ENCODE measurements at places on chromosomes 3 and 15.

GRCh38 chr3:194178669-194179068, 42.7 kb downstream of the HES1 start:
- no peak for DNase-seq
- H3K27me3 ChIP-seq, result no peaks in the 10 kb centered on the region
- H3K36me3 ChIP-seq, result no peaks in the 10 kb centered on the region
- no peak overlapping the region for H3K27ac ChIP-seq

DNA sequence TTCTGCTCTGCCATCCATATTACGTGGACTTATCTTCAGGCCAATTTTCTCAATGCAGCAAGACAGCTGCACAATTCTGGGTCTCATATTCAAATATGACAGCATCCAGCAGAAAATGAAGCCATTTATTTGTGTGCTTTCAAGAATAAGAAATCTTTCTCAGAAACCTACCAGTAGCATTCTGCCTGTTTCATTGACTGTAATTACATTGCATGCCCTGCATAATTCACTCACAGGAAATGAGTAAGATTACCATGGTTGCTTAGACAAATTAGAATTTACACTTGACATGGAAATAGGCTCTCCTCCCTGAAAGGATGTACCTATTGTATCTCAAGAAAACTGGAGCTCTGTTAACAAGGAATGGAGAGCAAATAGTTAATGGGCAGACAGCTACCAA, 346.6 kb upstream of the DCBLD2 start:
- no peaks in the 10 kb centered on the region for H3K4me1 ChIP-seq
- no peak overlapping the region for H3K4me3 ChIP-seq
- DNase-seq, result no peak
- no peak overlapping the region for H3K27ac ChIP-seq

DNA sequence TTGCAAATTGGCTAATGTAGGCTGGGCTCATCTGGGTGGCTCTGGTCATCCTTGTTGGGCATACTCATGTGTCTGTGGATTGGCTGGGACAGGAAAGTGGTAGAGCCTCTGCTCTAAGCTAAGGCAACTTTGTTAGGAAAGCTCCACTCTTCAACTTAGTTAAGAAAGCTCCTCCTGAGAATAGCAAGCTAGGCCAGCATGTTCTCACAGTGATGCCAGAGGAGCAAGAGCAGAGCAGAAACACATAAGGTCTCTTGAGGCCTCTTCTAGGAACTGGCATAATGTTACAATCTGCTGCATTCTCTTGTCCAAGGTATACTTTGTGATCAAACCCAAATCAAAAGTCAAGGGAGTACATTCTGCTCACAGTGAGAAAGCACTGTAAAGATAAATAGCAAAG, 158.6 kb upstream of the RORA start:
- H3K4me1 ChIP-seq, result no peaks in the 10 kb centered on the region
- DNase-seq, result no peak
- no peaks in the 10 kb centered on the region for H3K36me3 ChIP-seq
- no peaks in the 10 kb centered on the region for H3K27me3 ChIP-seq
- H3K4me3 ChIP-seq, result no peak overlapping the region

DNA sequence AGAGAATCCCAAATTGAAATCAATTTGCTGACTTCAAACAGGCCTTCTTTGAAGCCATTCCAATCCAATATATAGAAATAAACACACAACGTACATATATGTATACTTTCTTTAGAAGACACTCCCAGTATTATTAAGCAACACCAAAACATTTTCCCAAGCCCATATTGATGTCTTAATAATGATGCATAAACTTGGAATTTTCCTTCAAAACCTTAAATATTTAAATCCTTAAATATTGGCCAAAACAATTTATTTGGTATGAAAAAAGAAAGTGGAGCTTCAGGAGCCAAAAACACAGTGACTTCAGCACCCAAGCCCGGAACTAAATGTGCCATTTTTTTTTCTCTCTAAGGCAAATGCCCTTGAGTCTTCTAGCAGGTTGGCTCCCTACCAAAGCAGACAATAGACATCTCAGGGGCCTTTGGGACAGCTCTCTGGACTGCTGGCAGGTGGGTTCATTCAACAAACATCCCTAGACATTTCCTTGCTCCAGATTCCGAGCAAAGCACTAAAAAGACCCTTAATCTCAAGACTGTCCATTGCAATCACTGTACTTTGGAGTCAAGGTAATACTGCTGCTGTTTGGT, 384.7 kb downstream of the NTRK3 start:
- peaks cover 17% of the 10 kb centered on the region for H3K4me1 ChIP-seq
- H3K36me3 ChIP-seq, result no peaks in the 10 kb centered on the region
- H3K4me3 ChIP-seq, result no peak overlapping the region
- no peak for DNase-seq

- no peak overlapping the region for H3K27ac ChIP-seq
- H3K4me3 ChIP-seq, result no peak overlapping the region
- H3K36me3 ChIP-seq, result no peaks in the 10 kb centered on the region
- no peak for DNase-seq
- H3K27me3 ChIP-seq, result no peaks in the 10 kb centered on the region
- H3K4me1 ChIP-seq, result no peaks in the 10 kb centered on the region
These were observed 553.4 kb downstream of the OCA2 start for GRCh38 chr15:27545494-27546255.

- peaks cover 19% of the 10 kb centered on the region for H3K4me1 ChIP-seq
- H3K27me3 ChIP-seq, result no peaks in the 10 kb centered on the region
- no peak overlapping the region for H3K4me3 ChIP-seq
- DNase-seq, result peak; percentile 71
These were observed 6.8 kb upstream of the ZNF770 start for GRCh38 chr15:34994925-34995324.

GRCh38 chr3:27289769-27290413, 79.3 kb downstream of the NEK10 start:
- no peak overlapping the region for H3K4me3 ChIP-seq
- H3K27ac ChIP-seq, result no peak overlapping the region
- H3K4me1 ChIP-seq, result no peaks in the 10 kb centered on the region
- H3K36me3 ChIP-seq, result no peaks in the 10 kb centered on the region
- DNase-seq, result no peak

GRCh38 chr3:186551387-186551786, 7.2 kb upstream of the CRYGS start:
- no peak overlapping the region for H3K4me3 ChIP-seq
- DNase-seq, result no peak
- H3K4me1 ChIP-seq, result no peaks in the 10 kb centered on the region
- no peaks in the 10 kb centered on the region for H3K27me3 ChIP-seq

GRCh38 chr3:46948830-46949671, 27.5 kb downstream of the CCDC12 start:
- H3K27me3 ChIP-seq, result no peaks in the 10 kb centered on the region
- no peak overlapping the region for H3K4me3 ChIP-seq
- H3K27ac ChIP-seq, result no peak overlapping the region
- DNase-seq, result no peak
- no peaks in the 10 kb centered on the region for H3K36me3 ChIP-seq

DNA sequence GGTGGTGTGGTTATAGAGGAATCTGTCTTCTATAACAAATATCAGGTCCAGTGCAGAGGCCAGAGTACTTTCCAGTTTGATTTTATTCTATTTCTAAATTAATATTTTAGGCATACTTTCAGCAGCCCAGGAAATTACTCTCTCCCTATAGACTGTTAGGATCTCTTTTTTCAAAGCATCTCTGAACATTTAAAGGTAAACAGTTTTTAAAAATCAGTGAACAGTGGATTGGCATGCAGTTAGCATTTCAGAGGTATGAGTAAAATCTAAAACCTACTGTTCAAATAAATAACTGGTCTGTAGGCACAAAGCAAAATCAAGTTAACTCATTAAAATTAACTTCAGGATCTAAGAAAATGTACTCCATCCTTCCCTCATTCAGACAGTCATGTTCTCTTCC, 3.0 kb downstream of the ZBED2 start:
- DNase-seq, result no peak
- H3K4me1 ChIP-seq, result no peaks in the 10 kb centered on the region
- H3K4me3 ChIP-seq, result no peak overlapping the region

GRCh38 chr3:4709341-4709740, 216.2 kb downstream of the ITPR1 start:
- no peaks in the 10 kb centered on the region for H3K4me1 ChIP-seq
- no peaks in the 10 kb centered on the region for H3K36me3 ChIP-seq
- no peak overlapping the region for H3K4me3 ChIP-seq
- H3K27me3 ChIP-seq, result no peaks in the 10 kb centered on the region
- H3K27ac ChIP-seq, result no peak overlapping the region

GRCh38 chr3:4642611-4643010, 149.5 kb downstream of the ITPR1 start:
- no peaks in the 10 kb centered on the region for H3K27me3 ChIP-seq
- H3K4me1 ChIP-seq, result no peaks in the 10 kb centered on the region
- no peaks in the 10 kb centered on the region for H3K36me3 ChIP-seq
- H3K27ac ChIP-seq, result no peak overlapping the region
- no peak for DNase-seq
- H3K4me3 ChIP-seq, result no peak overlapping the region

- no peak overlapping the region for H3K4me3 ChIP-seq
- peaks cover 18% of the 10 kb centered on the region for H3K4me1 ChIP-seq
- no peaks in the 10 kb centered on the region for H3K27me3 ChIP-seq
- H3K36me3 ChIP-seq, result no peaks in the 10 kb centered on the region
These were observed 219.2 kb upstream of the NAALADL2 start for GRCh38 chr3:174639970-174640369.

Data from neural progenitor cell (in vitro differentiated cells).